KG1 (cell line): ENCODE measurements at places on chromosomes 4 and X.

GRCh38 chr4:28105271-28105859, 1244.7 kb downstream of the STIM2 start:
- no peak for DNase-seq

GRCh38 chr4:93788712-93789111, 39.8 kb upstream of the ATOH1 start:
- no peak for DNase-seq

DNA sequence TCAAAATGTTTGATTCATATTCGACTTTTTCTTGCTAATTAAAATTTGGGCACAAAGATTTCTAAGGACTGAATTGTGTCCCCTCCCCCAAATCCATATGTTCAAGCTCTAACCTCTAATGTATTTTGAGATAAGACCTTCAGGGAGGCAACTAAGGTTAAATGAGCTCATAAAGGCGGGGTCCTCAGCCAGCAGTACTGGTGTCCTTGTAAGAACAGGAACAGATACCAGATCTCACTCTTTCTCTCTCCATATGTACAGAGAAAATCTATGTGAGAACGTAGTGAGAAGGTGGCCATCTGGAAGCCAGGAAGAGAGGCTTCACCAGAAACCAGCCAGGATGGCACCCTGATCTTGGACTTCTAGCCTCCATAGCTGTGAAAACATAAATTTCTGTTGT, 116.9 kb downstream of the VEGFC start:
- no peak for DNase-seq

- peak; percentile 53 for DNase-seq
These were observed 56.0 kb downstream of the SPRY1 start for GRCh38 chr4:123452616-123453015.

DNA sequence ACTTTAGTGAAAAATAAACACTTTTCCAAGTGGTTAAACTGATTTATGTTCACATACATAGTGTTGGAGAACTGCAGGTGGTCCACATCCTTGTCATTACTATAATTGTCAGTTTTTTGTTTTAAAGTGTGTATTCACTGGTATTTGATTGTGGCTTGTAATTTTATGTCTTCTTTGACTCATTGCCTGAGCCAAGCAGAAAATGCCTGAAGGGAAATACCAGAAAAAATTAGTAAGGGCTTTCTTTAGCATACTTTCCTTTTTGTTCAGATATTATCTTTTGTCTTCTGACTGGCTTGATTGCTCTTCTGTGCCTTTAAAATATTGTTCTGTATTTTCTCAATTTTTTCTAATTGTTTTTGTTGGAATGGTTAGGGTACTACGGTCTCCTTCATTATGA, 981.3 kb downstream of the C4orf33 start:
- DNase-seq = no peak

DNA sequence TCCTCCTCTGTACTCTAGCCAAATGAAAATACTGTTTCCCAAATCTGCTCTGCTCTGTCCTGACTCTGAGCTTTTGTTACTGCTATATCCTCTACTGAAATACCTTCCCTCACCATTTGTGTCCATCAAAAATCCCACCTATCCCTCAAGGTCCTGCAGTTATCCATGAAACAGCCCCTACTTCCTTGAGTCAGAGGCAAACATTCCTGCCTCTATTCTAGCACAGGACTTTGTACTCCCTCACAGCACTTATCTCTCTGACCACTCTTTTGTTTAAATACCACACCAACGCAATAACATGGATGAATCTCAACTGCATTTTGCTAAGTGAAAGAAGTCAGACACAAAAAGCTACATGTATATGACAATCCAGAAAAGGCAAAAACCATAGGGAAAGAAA, 10.5 kb upstream of the RNF128 start:
- DNase-seq = no peak

- DNase-seq = no peak
These were observed 17.0 kb downstream of the GASK1B start for GRCh38 chr4:158155656-158156356.

GRCh38 chrX:39504227-39504626, 593.5 kb downstream of the BCOR start:
- no peak for DNase-seq

DNA sequence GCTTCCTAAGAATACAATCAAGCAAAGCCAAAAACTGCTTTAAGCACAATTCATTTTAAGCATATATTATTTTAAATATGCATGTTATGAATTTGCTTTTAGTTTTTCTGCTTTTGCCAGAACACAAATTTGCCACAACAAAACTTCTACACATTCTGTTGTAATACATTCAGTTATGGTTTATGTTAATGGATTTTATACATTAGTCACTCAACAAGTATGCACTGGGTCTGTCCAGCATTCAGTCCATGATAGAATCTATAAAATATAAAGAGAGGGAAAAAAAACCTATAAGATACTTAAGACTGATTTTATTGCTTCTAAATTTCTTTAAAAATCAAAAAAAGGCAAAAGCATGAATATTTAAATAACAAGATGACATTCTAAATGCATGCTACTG, 22.2 kb downstream of the IQCM start:
- DNase-seq = no peak

DNA sequence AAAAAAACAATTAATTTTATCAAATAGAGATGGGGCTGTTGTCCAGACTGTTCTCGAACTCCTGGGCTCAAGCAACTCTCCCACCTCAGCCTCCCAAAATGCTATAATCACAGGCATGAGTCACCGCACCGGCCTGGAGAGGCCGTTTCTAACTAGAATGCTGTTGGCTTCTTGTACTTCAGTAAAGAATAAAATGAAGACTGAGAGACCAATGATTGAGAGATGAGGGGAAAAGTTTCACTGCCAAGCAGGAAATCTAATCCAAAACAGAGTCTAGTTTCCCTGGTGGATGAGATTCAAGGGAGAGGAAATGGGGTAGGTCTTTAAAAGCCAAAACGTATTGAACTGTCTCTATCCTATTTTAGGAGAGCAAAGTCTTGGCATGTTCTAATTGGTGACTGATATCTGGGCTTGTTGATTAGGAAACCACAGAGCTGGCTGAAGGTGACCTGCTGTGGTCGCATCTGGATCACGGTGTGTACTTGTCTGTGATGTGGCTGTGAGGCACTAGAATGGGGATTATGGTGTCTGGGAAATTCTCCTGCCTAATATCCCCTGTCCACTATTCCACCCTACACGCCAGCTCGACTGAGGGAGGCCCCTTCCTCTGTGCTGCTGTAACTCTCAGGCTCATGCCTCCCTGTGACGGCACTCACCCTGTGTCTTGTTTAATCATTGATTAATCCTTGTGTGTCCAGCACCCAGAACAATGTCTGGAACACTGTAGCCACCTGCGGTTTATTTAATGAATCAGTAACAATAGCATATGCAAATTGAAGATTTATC, 15.0 kb upstream of the TRIM2 start:
- no peak for DNase-seq

DNA sequence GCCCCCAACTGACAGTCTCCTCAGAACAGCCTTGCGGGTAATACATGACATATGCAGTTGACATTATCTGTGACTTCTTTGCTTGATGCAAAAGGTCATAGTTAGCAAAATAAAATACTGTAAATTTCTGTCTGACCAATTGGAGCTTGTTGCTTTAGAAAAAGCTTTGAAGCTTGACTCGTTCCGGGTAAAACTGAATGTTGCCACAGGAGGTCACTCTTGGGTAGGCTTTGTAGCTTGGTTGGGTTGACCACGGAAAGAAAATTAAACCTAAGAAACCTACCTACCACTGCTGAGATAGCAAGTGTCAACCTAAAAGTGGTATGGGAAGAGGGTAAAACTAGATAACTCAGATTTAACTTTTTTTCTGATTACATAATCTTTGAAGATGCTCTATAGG, 23.2 kb downstream of the PRPS2 start:
- DNase-seq = no peak

GRCh38 chr4:55004831-55005230, 120.6 kb downstream of the KDR start:
- no peak for DNase-seq

DNA sequence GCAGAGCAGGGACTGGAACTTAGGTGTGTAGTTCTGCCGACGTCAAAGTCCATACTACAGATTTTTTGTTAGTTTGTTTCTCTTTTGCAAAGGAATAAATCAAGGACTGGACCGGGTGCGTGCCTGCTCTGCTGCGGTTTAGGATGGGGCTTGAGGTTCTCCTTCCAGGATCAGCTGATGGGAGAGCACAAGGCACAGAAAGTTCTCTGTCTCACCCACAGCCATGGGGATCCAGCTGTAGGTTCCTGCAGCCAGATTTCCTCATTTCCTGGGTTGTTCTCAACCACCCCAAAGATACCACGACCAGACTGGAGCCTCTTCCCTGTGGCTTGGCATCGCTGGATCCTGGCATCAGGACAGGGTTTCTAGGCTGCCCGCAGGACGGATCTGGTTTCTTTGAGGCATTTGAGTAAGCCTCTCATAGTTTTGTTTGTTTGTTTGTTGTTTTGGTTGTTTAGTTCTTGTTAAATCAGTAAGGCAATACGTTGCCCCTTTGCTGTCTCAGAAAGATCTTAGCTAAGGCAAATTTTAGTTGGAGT, 789 bp upstream of the SRPX start:
- DNase-seq = no peak

- DNase-seq = no peak
These were observed 6.4 kb upstream of the COMMD8 start for GRCh38 chr4:47469951-47470350.

DNA sequence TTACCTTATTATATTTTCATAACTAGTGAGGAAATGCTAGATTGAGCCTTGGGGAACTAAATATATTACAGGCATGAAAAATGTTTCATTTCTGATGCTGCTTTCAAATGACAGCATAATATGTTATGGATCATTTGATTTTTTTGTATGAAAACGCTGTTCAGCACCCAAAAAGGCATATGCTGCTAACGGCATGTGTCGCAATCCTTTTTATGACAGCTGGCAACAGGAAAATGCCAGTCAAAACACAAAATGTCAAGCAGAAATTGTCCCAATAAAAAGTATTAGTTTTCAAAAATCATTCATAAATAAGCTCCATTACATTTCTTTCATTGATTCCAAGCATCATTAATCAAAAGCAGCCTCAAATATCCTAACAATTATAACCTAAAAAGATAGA, 1244.5 kb downstream of the PCDH7 start:
- no peak for DNase-seq

DNA sequence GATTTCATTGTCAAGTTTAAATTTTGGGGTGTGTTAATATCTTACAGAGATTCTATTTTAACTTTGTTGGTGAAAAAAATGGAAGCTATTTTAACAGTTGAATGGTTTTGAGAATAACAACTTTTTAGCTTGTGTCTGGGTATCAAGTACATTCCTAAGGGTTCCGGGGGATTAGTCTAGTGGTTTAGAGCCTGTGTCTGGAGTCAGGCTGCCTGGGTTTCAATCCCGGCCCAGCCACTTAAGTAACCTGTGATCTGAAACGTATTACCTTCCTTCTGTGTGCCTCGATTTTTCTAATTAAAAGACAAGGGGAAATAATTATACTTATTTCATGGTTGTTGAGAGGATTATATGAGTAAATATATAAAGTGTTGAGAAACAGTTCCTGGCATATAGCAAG, 288.6 kb upstream of the NR3C2 start:
- no peak for DNase-seq

DNA sequence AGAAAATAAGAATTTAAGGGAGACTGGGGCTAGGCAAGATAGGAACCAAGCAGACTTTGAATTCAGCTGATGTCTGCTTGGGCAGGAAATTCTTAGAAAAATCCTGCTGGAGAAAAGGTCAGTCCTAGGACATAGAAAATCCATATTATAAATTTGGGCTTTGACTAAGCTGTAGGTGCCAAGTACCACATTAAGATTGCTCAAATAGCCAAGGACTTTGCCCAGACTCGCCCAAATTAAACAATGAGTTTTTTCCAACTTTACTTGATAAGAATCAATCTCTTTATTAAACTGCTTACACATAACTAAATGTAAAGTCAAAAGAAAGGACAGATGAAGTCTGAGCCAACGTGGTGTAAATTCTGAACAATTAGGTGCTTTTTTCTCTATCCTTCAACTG, 95.4 kb downstream of the FUNDC1 start:
- no peak for DNase-seq

DNA sequence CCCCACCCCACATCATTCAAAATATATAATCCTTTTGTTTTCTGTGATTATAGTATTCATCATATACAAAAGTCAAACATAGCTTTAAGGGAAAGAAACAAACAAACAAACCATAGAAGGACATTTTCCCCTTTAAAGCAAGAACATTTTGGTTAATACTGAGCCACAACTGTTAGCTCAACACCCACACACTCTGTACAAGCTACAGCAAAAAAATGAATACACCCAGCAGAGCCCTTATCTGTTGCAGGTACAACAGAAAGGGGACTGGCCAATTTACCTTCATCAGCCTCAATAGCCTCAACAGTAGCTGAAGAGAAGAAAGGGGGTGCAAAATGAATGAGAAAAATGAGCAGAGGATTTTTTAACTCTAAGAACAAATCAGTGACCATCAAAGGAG, 318.4 kb downstream of the PPP3CA start:
- DNase-seq = no peak

DNA sequence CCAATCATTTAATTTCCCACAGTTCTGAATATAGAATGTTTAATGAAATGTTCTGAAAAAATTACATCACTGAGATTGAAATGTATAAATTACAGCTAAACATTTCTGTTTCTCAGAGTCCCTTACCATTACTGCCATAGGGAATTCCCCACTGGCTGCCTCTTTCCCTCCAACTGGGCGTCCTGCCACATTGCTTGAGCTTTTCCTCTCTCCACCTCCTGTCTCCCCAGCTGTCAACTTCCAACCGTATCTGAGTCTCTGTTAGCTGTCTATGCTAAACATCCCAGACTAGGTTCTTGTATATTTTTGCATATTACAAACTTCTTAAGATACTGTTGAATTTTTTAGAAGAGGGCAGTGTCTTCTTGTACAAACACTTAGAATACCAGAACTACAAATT, 407.3 kb upstream of the SLIT2 start:
- no peak for DNase-seq

DNA sequence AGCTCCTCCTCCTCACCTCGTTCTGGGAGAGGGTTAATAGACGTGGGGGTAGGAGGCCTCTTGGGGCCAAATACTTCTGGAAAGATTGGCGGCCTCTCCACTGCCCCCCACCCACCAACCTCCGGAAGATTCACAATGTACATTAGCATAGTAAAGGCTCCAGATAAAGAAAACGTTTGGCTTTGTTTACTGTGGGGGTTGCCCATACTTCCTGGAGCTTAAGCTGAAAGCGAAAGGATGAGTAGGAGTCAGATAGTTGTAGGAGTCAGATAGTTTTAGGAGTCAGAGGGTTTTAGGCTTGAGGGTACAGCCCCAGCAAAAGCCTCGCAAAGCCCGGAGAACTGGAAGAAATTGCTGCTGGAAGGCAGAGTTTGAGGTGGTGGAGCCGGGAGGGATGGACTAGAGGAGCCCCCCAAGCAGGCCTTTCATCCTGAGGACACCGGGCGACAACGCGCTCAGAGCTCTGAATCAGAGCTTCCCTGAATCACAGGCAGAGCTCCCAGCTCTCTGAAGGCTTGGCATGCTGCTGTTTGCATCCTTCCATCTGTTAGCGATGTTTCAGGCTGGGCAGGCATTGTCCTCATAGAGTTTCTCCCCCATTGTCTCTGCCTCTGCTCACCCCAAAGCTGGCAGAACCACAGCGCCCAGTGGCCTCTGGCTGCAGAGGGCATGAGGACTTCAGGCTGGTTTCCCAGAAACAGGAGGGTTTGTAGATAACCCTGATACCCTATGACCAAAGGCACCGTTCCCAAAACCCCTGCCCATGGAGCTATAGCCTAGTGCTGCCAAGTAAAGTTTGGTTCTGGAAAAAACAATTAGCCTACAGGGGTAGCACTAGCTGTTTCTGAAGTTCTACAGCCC, 280.7 kb downstream of the BCOR start:
- no peak for DNase-seq
